WTC11 (cell line): ENCODE measurements at places on chromosomes 5 and 9. TPM values are rescaled to one million over a fixed set of nuclear protein-coding genes. Genes with fewer than 3 reads are reported as not detected.
A peak's percentile ranks its signal among the peaks of the same experiment; 100 is the strongest.

DNA sequence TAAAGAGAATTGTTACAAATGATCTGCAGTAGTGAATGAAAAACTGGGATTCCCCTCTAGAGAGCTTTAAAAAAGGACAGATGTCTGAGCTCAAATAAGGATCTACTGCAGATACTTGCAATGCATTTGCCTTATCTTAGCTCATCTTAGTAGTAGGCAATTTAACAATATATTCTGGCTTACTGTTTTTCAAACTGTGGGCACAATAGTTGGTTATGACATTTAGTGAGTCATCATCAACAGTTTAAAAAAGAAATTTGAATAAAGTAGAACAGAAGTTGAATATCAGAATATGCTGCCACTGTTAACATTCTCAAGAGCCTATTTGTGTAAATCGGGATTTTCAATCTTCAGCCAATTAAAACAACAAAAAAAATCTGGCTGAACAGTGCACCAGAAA, 6.7 kb upstream of the CAST start:
- DNase-seq = no peak

DNA sequence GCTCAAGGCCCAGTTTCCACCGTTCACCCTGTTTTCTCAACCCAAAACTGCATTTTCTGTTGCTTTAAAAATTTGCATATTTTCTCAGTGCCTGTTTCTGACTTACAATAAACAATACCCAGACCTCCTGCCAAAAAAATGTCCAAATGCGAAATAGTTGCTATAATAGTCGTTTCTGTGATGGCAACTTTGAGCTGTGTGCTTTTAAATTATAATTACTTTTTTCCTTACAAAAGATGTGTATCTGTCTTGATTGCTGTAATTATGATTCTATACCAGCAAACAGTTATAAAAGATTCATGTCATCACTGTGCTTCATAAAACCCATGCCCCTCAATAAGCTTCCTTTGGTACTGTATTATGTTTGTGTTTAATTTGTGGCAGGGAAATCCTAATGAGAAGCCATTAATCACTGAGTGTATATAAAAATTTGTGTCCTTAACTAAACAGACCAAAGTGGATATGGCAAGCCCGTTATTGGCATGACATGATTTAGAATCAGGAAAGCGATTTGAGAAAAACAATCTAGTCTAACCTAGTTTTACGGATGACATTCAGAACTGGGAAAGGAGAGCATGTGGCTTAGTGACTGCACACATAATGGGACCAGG, 5.4 kb upstream of the SLC1A3 start:
- no peak for DNase-seq

DNA sequence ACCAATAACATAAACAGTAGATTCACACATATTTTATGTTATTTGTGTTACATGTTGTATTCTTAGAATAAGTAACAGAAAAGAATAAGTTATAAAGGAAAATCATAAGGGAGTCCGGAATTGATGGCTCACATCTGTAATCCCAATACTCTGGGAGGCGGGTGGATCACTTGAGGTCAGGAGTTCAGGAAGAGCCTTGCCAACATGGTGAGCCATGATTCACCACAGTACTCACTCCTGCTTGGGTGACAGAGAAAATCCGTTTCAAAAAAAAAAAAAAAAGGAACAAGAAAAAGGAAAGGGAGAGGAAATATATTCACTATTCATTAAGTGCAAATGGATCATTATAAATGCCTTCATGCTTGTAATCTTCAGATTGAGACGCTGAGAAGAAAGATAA, 533.3 kb upstream of the CDH9 start:
- DNase-seq = no peak

PLPPR1 gene
- 0.44 to 1.5 TPM (median 0.71 TPM) in 3 replicates for total RNA-seq

- DNase-seq = no peak
Observed at GRCh38 chr5:57211039-57211438, 37.2 kb downstream of the GPBP1 start.

DNA sequence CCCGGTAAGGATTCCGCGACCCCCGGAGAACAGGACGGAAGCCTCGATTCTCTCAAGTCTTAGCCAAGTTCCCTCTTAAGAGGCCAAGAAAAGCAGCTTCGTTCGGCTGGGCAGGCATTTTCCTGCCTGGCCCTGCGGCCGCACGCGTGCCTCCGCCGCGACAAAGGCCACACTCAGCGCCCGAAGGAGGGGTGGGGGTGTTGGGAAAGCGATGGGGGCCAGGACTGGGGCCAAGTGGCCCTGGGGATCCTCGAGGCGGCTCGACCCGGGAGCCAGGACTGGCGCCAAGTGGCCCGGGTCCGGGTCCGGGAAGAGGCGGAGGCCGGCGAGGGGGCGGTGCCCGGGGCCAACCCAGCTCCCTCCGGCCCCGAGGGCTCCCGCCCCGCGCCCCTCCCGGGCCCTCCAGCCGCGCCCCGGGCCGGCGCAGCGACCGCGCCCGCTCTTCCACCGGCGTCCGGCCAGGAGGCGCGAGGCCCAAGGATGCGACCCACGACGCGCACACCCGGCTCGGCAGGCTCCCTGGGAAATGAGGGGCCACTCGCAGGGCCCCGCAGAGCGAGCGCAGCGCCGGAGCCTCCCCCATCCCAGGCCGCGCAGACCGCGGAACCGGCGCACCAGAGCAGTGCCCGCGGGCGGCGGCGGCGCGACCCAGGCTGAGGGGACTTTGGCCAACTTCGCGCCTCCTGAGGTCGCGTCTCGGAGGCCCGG, 756 bp downstream of the VAV2 start:
- DNase-seq = peak; percentile 31

DNA sequence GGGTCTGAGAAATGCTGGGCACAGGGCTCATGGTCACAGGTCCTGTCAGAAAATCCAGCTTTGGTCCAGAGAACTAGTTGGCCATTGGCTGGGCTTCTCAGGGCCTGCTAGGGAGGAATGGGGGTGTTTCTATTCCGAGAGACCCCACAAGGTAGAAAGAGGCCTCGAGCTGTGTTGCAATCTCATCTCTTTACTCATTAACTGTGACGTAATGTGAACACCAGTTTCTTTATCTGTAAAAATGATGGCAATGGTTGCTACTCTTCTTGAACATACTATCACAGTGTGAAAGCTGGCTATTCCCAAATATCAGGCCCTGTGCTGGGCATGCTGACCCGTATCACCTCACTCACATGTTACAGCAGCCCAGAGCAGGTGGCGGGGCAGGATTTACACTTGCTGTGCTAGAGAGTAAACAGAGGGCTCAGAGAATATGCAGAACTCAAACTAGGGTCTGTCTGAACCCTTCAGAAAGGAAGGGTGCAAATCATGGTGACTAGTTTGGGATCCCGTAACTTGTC, 35.7 kb upstream of the SLC25A51 start:
- DNase-seq = no peak

DNA sequence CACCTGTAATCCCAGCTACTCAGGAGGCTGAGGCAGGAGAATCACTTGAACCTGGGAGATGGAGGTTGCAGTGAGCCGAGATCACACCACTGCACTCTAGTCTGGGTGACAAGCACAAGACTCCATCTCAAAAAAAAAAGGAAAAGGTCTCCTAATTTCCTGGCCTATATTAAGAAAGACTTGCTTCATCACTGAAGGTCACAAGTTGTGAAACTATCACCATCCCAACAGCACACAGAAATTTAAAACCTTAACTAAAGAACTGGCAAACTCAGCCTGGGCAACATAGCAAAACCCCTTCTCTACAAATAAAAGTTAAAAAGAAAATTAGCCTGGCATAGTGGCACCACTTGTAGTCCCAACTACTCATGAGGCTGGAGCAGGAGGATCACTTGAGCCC, 17.2 kb downstream of the FRMD3 start:
- DNase-seq = no peak

GRCh38 chr5:137201876-137202275, 297.2 kb downstream of the SPOCK1 start:
- no peak for DNase-seq

TRIM36 gene
- total RNA-seq = 17.4 to 24.1 TPM (median 20.0 TPM) in 3 replicates

GRCh38 chr5:89435347-89435746, 552.4 kb upstream of the MEF2C start:
- DNase-seq = no peak

GABRA1 gene
- total RNA-seq = 0.48 to 0.57 TPM (median 0.50 TPM) in 3 replicates
